ENCODE measurements at places on chromosomes 16 and 17. TPM values are rescaled to one million over a fixed set of nuclear protein-coding genes. Genes with fewer than 3 reads are reported as not detected.
A peak's percentile ranks its signal among the peaks of the same experiment; 100 is the strongest.

Gene HCRT
- not detected for total RNA-seq

GRCh38 chr17:57269052-57269451, 12.7 kb downstream of the MSI2 start:
- DNase-seq = no peak

GRCh38 chr16:81864646-81865382, 85.7 kb downstream of the PLCG2 start:
- no peak for DNase-seq

GRCh38 chr17:45692661-45693060, 91.5 kb upstream of the CRHR1 start:
- no peak for DNase-seq

Gene SLC5A11
- not detected for total RNA-seq

GRCh38 chr17:61159221-61159814, 240.3 kb upstream of the TBX2 start:
- DNase-seq = no peak

DNA sequence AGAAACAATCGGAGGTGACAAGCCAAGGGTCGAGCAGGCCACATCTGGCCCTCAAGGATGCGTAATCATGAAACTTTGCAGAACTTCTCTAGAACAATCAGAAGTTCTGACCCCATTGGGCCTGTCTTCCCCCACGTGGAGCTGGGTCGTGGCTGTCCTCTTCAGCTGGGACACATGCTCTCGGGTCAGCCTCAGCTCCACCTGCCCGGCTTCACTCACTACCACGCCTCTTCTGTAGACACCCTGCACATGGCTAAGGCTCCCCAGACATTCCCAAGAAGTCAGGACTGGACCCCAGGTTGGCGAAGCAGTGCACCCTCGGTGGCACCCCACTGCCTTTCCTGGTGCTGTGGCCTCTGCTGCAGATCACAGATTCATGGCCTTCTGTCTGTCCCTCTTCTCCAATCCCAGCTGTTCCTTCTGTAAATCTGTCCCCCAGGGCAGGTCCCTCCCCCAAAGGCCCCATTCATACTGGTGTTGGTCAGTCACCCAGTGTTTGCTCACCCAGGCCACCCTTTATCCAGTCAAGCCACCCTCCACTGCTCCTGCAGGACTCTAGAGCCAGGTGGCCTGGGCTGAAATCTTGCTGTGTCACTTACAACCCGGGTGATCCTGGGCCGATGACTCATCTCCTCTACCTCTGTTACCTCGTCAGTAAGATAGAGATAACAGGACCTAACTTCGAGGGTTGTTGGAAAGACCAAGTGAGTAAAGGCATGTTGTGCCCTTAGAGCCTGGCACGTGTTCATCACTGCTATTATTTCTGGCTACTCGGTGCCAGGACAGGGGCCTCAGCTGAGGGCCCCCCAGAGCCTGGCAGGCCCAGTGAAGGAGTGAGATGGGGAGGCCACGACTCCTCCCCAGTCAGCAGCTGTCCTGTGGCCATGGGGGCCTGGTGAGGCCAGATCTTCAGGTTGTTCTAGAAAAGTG, 1.4 kb upstream of the SLC5A11 start:
- DNase-seq = no peak

DNA sequence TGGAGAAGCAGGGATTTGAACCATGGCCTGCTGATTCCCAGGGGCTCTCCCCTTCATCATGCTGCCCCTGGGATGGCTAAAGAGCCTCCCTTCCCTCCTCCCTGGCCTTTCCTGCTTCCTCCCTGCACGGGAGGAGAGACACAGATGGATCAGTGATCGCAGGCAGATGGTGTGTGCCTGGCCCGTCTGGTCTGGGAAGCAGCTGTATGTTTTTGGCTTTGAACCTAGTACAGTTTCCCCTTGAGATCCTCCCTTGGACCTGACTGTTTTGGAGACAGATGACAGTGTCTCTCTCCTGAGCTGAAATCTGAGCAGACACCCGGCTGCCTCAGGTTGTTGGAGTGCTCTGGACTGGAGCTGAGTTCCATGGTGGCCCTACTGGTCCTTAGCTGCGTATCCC, 29.0 kb upstream of the ATP2C2 start:
- DNase-seq = no peak

Gene WNK4
- 1.4 TPM for total RNA-seq

DNA sequence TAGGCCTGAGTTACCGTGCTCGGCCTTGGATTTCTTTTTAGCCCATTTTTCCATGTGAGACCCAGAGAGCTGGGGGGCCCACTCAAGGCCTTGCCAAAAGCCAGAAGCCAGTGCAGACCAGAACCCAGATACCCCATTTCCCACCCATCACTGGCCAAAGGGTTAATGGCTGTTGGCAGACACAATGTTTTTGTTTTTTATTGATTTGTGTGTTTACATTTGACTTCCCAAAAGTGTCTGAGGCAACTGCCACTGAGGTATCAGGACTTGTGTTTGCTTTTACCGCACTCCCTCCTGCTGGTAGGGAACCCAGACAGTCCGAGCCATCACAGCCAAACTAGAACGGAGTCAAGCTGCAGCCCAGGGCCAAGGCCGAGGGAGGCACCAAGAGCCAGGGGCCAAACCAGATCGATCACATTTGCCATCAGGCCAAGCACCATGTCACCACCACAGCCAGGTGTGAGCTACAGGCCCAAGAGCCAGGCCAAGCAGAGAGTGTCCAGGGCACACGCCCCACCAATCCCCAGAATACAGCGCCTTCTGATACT, 7.7 kb upstream of the TNFSF12 start:
- no peak for DNase-seq

- DNase-seq = peak; percentile 59
Measured at GRCh38 chr17:42653179-42654124, 5.6 kb upstream of the TUBG2 start.

- DNase-seq = no peak
Measured at GRCh38 chr16:4306470-4307214, 9.2 kb upstream of the GLIS2 start.

Gene SSTR5
- 0.78 TPM for total RNA-seq

DNA sequence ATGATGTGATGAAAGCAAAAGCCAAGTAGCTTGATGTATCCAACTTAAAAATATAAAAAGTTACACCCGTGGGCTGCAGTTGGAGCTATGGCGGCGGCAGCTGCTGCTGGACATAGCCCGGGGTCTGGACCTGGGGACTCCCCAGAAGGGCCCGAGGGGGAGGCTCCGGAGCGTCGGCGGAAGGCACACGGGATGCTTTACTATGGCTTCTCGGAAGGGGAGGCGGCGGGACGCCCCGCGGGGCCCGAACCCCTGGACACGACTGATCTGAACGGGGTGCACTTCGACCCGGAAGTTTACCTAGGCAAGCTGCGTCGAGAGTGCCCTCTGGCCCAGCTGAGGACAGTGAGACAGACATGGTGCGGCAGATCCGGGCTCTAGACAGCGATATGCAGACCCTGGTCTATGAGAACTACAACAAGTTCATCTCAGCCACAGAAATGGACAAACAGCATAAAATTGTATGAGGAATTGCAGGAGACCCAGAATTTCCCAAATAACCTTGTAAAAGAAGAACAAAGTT, 109.5 kb upstream of the EEF2KMT start:
- no peak for DNase-seq

DNA sequence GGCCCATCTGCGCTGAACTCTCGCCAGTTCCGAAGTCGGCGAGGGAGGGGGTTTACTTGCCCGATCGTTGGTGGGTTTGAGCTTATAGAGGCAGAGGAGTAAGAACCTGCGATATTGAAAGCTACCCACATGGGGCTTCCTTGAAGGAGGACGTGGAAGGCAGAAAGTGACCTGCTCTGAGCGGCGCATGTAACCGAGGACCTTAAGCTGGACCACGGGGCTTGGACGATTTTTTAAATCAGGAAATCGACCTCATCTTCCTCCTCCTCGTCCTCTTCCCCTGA, 2.0 kb downstream of the PRAC2 start:
- no peak for DNase-seq

Gene RCVRN
- total RNA-seq = not detected

Gene SLC38A10
- 47.0 TPM for total RNA-seq

Gene CA4
- 5.4 TPM for total RNA-seq

Gene SOX8
- total RNA-seq = 10.9 TPM

- no peak for DNase-seq
Measured at GRCh38 chr16:26204138-26204537, 512.4 kb downstream of the HS3ST4 start.

DNA sequence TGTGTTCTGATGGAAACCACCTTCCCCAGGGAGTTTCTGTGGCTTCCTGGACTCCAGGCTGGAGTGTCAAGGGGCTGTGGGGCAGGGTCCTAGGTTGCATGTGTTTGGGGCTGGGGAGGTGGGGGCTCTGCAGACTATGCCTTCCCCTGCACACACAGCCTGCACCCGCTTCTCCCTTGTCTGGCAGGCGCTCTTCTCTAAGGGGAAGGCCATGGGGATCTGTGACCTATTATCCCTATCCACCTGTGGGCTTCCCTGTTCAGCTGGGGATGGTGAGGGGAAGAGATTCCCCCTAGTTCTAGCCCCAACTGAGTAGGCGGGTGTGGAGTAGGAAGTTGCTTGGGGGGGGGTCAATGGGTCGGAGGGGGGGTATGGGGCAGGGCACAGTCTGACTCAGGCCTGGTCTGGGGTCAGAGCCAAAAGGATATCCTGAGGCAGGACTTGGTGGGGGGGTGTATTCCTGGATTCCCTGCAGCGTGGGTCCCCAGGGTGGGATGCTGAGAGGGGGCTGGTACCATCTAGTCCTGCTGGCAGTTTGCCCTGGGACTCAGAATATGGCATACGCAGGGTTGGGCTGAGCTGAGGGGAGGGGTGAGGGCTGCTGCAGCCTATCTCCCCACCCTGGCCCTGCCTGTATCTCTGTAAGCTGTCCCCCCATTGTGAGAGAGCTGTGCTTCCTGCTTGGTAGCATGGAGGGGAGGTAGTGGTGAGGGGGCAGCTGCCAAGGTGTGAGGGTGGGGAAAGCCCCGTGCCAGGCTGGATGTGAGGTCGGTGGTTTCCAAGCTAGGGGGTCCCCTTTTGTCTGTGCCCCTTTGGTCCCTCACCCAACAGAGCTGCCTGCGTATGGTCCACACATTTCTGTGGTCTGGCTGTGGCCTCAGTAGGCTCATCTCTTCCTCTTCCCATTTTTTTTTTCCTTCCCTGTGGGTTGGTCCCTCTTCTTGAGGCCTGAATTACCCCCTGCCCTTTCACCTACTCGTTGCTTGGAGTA, 14.7 kb downstream of the RARA start:
- no peak for DNase-seq

GRCh38 chr16:52092126-52092525, 454.8 kb downstream of the TOX3 start:
- no peak for DNase-seq

GRCh38 chr17:12485361-12485906, 180.3 kb upstream of the MYOCD start:
- no peak for DNase-seq

DNA sequence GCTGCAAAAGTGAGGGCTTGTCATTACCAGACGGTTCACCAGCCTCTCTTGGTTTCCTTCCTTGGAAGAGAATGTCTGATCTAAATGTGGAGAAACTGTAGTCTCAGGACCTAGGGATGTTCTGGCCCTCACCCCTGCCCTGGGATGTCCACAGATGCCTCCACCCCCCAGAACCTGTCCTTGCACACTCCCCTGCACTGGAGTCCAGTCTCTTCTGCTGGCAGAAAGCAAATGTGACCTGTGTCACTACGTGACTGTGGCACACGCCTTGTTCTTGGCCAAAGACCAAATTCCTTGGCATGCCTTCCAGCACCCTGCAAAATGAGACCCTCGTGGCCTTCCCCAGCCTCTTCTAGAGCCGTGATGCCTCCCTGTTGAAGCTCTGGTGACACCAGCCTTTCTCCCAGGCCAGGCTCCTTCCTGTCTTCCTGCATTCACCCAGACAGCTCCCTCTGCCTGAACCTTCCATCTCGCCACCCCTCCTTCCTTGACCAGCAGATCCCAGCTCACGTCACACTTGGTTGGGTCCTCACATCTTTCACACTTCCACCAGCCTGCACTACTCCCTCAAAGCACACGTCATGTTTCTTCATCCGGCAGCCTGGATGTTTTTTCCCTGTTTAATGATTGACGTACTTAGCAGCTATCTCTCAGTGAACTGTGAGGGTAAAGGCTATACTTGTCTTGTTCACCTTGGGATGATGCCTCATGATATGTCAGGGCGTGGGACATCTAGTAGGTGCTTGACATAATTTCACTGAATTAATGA, 4.3 kb downstream of the ZNF768 start:
- no peak for DNase-seq

Gene KRTAP4-9
- total RNA-seq = not detected

DNA sequence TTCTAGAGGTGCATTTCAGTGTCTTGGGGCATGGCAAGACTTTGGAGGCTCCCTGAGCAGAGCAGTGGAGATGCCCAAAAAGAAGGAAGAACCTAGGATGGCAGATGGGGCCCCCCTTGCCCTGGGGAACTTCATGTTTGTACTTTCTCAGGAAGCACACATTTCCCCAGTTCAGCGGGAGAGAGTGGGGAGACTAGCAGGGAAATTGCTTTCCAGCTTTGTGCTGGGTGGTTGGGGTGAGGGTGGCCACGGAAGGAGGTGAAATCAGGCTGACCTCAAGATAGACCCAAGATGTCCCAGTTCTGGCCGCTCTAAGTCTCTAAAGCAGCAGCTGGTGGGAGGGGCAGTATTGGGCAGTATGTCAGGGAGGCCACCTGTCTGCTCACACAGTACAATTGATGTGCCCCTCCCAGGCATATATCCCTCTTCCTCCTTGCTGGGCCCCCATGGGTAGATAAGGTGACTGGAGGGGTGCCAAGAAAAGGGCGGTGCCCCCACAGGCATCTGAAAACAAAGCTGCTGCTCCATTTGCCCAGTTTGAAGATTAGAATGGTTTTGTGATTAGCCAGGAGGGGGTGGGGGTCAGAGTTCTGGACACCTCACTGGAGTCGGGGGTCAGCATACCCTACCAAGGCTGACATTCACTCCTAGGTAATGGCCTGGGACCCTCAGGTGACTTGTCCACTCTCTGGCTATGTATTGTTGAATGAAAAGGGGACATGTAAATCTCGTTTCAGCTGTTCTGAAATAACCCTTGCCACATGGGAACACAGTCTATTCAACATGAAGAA, 17.1 kb upstream of the NAGLU start:
- DNase-seq = no peak

DNA sequence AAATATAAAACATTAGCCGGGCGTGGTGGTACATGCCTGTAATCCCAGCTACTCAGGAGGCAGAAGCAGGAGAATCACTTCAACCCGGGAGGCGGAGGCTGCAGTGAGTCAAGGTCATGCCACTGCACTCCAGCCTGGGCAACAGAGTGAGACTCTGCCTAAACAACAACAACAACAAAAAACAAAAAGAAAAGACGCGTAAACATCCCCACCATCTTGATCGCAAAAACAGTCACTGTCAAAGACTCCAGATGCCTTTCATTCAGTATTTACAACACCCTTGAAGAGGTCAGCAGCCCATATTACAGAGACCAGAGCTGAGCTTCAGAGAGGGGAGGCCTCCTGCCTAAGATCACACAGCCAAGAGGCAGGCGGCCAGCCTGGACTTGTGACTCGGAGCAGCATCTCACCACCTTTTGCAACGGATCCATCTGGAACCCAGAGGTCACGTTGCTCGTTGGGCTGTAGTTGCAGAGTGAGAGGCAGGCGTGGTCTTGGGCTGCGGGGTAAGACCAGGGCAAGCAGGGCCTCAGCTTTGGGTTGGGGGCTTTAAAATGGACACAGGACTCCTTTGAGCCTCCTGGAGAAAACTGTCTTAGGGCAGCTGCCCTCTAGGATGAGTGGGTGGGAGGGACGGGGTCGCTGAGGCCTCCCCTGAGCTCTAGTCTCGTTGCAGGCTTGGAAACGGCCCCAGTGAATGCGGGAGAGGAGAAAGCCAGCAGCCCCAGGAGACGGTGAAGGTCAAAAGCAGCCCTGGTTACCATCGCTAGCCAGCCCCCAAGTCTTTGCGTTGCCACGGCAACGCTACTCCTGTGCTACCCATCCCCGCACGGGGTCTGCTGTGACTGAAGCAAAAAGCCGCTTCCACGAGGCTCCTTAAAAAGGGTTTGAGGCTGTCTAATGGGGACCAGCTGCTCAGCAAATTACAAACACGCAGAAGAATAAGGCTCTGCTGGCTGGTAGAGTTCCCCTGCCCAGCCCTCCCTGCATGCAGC, 26.1 kb downstream of the LGALS3BP start:
- DNase-seq = no peak

All from WTC11 (cell line).